Lung (tissue), 17 donors: ENCODE measurements at places on chromosomes 5 and 9.
A peak's percentile ranks its signal among the peaks of the same experiment; 100 is the strongest.

DNA sequence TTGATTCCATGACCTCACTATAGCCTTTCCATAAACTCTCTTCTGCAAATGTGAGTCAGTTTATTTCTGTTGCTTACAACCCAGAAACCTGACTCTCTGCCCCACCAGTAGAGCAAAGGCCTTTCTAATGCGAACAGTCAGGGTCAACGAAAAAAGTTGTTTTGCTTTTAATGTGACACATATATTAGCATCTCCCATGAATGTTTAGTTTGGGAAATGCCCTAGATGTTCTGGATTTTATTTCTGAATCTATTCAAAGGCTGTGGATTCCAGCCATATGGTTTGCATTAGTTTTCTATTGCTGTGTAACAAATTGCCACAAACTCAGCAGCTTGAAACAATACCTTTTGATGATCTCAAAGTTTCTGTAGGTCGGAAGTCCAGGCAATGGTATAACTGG is 193.5 kb downstream of the GNA14 start:
- peaks cover 3% of the 10 kb centered on the region for H3K36me3 ChIP-seq
- peaks cover 8% of the 10 kb centered on the region for H3K4me1 ChIP-seq
- no peak for DNase-seq
- H3K4me3 ChIP-seq = no peak overlapping the region

- H3K27ac ChIP-seq = no peak overlapping the region
- peaks cover 2% of the 10 kb centered on the region for H3K4me1 ChIP-seq
- H3K27me3 ChIP-seq = no peaks in the 10 kb centered on the region
- no peaks in the 10 kb centered on the region for H3K36me3 ChIP-seq
Measured at GRCh38 chr5:67528953-67529352, 332.4 kb upstream of the CD180 start.

- H3K36me3 ChIP-seq = no peaks in the 10 kb centered on the region
- H3K4me1 ChIP-seq = no peaks in the 10 kb centered on the region
- peaks cover 9% of the 10 kb centered on the region for H3K27me3 ChIP-seq
- no peak overlapping the region for H3K27ac ChIP-seq
Measured at GRCh38 chr9:130347931-130348330, 82.4 kb downstream of the HMCN2 start.

DNA sequence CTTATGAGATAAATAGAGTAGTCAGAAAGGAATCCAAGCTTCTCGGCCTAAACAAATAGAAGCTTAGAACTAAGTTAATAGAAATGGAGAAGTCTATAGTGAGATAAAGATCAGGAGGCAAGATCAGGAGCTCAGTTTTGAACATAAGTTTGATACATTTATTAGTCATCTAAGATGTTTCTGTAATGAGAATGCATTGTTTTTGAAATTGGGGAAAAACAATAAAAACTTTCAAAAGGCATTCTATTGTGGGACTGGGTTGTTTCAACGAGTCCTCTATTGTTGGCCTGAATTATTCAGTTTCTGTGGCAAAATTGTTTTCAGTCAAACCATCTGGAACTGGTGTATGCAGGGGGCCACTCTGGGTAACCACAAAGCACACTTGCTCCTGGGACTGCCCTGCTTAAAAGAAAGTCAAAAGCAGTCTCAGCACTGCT is 181.0 kb upstream of the CLINT1 start:
- H3K36me3 ChIP-seq = no peaks in the 10 kb centered on the region
- no peak overlapping the region for H3K4me3 ChIP-seq
- H3K27ac ChIP-seq = no peak overlapping the region
- no peaks in the 10 kb centered on the region for H3K27me3 ChIP-seq

- H3K27me3 ChIP-seq = no peaks in the 10 kb centered on the region
- DNase-seq = peak; percentile 24
- no peaks in the 10 kb centered on the region for H3K36me3 ChIP-seq
- H3K4me1 ChIP-seq = peaks cover 3% of the 10 kb centered on the region
- peak overlapping the region; percentile 65 for H3K4me3 ChIP-seq
Measured at GRCh38 chr5:154189256-154189818, 1.2 kb upstream of the GALNT10 start.

DNA sequence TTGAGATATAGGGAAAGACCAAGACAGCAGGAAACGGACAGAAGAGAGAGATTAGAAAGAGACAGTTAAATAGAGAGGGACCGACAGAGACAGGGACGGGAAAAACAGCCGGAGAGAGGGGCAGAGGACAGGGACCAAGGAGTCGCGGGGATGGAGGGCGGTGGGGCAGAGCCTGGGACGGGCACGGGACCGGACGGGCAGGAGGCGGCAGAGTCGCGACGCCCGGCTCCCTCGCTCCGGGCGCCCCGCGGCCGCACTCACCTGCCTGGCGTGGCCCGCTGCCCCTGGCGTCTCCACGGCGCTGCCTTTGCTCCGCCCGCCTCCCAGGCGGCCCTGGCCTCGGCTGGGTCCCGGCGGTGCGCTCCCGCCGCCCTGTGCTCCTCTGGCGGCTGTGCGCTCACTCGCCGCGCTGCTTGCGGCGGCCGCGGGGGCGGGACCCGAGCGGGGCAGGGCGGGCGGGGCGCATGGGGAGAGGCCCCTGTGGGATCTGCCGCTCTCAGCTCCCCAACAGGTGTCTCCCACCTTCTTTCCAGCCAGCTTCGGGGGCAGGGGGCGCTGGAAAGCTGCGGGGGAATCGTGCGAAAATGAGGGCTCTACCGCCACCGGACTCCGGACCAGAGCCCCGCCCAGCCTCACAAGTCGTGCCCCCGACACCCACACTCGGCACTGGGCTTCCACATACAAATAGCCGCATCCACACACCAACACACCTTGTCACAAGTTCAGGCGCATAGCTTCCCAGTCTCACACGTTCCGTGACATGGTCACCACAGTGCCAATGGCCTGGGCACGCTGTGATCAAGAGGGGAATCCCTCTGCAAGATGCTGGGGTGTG is at the start of gene ARID3C:
ARID3C (minus strand) TSS at position 411 of the 835 bp plus-strand sequence. CDS start 1,052 bp downstream, outside the sequence.
- no peak within 1 kb of the TSS for H3K27ac ChIP-seq
- H3K4me3 ChIP-seq = no peak within 1 kb of the TSS
- H3K4me1 ChIP-seq = no peaks in the 10 kb centered on the region
- H3K27me3 ChIP-seq = peaks cover 7% of the 10 kb centered on the region
